ENCODE measurements at places on chromosomes 7 and 10. TPM values are rescaled to one million over a fixed set of nuclear protein-coding genes. Genes with fewer than 3 reads are reported as not detected.

Gene SNCG
- not detected for total RNA-seq

DNA sequence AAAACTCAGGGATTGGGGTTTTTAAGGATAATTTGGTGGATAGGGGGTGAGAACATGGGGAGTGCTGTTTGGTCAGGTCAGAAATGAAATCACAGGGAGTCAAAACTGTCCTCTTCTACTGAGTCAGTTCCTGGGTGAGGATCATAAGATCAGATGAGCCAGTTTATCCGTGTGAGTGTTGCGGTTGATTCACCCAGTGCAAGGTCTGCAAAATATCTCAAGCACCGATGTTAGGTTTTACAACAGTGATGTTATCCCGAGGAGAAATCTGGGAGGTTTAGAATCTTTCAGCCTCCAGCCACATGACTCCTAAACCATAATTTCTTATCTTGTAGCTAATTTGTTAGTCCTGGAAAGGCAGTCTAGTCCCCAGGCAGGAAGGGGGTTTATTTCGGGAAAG is 31.7 kb upstream of the AGR2 start:
- DNase-seq = no peak

GRCh38 chr7:157568770-157569584 is 232.2 kb downstream of the DNAJB6 start:
- DNase-seq = peak; percentile 4

DNA sequence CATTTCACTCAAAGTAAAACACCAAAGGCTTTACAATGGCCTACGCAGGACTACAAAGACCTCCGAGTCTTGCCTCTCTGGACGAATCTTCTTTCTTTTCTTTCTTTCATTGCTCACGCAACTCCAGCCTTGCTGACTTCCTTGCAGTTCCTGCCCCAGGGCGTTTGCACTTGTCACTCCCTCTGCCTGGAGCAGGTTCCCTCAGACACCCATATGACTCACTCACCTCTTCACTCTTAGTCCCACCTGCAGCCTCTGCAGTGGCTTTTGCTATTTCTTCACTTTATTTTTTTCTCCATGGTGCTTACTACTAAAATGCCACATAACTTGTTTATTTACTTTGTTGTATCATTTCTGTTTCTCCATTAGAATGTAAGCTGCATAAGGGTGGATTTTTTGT is 33.1 kb downstream of the GHRHR start:
- DNase-seq = no peak

GRCh38 chr7:27921081-27921836 is 181.3 kb downstream of the TAX1BP1 start:
- peak; percentile 84 for DNase-seq
